ENCODE measurements at places on chromosomes 1 and 21. TPM values are rescaled to one million over a fixed set of nuclear protein-coding genes. Genes with fewer than 3 reads are reported as not detected.

EVI5 gene
- polyA plus RNA-seq = 7.1 TPM

INSRR gene
- polyA plus RNA-seq = 0.39 TPM

CFHR2 gene
- polyA plus RNA-seq = not detected

SPRR1A gene
- polyA plus RNA-seq = not detected

GJA9 gene
- not detected for polyA plus RNA-seq

ADSS2 gene
- polyA plus RNA-seq = 17.8 TPM

IGSF9 gene
- 1.4 TPM for polyA plus RNA-seq

ESPN gene
- polyA plus RNA-seq = 0.28 TPM

TMEM82 gene
- polyA plus RNA-seq = not detected

LDLRAD2 gene
- polyA plus RNA-seq = 2.9 TPM

FCAMR gene
- polyA plus RNA-seq = not detected

MATN1 gene
- polyA plus RNA-seq = not detected

Data from adipose tissue (tissue), 3 donors.